ENCODE measurements at places on chromosomes 7 and 10. TPM values are rescaled to one million over a fixed set of nuclear protein-coding genes. Genes with fewer than 3 reads are reported as not detected.
A peak's percentile ranks its signal among the peaks of the same experiment; 100 is the strongest.

GRCh38 chr7:37187179-37187578, 261.5 kb downstream of the ELMO1 start:
- no peak for DNase-seq

MMRN2 gene
- polyA plus RNA-seq = 0.05 TPM

DNA sequence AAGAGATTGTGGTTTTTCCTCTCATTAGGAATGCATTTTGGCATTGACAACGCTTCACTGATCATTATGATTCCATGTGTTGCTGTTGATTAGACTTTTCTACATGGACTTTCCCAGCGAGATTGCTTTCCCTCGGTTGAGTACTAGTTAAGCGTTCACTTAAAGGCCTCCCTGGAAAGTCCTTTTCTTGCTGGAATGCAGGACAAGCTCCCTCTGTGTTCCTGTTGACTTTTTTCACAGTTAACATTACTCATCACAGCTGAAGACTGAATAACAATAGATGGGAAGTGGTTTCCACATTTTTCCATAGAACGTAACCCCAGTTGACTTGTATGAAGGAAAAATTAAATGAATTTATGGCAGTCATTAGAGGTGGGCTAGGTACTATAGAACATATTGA, 2.6 kb upstream of the CAV1 start:
- DNase-seq = no peak

- DNase-seq = no peak
These were observed 107.2 kb downstream of the CUBN start for GRCh38 chr10:17022466-17022825.

DNA sequence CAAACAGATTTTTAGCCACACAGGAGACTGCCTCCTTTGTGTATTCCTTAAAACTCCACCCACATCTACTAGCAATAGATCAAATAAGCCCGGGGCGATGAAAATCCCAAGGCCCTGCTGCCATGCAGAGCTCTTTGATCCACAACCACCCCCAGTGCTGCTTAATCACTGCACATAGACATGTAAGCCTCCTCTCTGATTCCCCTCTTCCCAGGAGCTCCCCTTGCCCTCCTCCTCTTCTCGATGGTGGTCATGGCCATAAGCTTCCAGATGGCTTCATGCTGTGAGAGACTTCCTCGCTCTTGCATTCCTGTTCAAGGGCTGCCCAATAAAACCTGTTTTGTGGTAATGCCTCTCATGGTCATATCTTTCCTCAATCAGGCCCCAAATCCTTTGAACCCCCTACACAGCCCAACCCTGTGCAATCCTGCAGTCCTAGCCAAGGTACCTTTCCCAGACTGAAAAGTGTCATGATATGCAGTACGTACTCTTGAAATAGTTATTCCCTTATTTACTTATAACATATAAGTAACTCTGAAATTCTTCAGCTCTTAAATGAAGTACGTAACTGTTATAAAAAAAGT, 158.5 kb downstream of the CACNA2D1 start:
- no peak for DNase-seq

- DNase-seq = no peak
These were observed 552.4 kb upstream of the MGMT start for GRCh38 chr10:128914681-128915080.

- no peak for DNase-seq
These were observed 4.6 kb downstream of the PWWP2B start for GRCh38 chr10:132401401-132402118.

- no peak for DNase-seq
These were observed 132.7 kb downstream of the CNOT4 start for GRCh38 chr7:135377171-135377570.

DNA sequence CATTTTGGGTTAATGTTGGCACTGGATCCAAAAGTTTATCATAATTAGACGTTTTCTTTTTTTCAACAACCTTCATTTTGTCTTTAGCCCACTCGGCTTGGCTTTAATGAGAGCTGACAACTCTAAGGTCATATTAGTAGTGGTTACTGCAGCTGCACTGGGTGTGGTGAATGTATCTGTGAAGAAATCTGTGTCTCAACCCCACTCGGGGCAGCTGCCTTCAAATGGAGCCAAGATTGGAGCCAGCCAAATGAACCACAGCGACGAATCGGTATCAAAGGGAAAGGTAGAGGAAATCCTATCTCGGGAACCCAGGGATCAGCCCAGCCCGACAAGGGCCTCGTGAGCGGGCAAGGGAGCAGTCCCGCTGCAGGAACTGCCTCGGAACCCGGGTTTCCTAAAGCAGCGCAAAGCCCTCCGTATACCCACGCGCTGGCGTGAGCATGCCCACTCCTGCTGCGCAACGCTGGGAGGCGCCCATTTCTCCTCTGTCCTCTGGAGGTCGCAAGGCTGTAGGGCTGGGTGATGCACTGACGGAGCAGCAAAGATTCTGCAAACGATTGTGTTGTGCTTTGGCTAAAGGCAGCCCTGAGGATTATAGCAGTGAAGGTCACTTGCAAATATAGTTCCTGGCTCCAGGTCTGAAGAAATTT, 98.7 kb upstream of the MBL2 start:
- peak; percentile 37 for DNase-seq

- no peak for DNase-seq
These were observed 1156.7 kb downstream of the GATA3 start for GRCh38 chr10:9211228-9211627.

- DNase-seq = no peak
These were observed 175.0 kb downstream of the REEP3 start for GRCh38 chr10:63696205-63696604.

SORCS1 gene
- polyA plus RNA-seq = 2.4 TPM

DCLRE1A gene
- polyA plus RNA-seq = 2.6 TPM

KCP gene
- not detected for polyA plus RNA-seq

DNA sequence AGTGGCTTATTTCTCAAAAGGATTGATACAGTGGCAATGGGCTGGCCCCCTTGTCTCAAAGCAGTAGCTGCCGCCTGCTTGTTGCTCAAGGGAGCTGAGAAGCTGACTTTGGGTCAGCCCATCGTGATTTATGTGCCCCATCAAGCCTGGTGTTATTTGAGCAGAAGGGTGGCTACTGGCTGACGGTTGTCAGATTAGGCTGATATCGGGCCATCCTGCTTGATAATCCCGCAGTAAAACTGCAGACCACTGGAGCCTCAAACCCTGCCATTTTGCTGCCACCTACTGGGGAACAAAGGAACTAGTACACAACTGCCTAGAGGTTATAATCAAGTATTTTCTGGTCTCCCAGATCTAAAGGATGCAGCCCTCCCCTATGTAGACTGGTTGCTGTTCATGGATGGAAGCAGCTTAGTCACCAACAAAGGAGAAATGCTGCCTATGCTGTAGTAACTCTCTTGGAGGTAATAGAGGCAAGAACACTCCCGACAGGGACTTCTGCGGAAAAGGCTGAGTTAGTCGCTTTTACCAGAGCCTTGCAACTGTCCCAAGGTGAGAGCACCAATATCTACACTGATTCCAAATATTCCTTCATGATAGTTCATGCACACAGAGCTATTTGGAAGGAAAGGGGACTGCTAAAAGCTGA, 65.9 kb upstream of the ZNF92 start:
- DNase-seq = peak; percentile 77

Data from SK-N-SH (cell line).